ENCODE measurements at places on chromosomes 7 and 10.

DNA sequence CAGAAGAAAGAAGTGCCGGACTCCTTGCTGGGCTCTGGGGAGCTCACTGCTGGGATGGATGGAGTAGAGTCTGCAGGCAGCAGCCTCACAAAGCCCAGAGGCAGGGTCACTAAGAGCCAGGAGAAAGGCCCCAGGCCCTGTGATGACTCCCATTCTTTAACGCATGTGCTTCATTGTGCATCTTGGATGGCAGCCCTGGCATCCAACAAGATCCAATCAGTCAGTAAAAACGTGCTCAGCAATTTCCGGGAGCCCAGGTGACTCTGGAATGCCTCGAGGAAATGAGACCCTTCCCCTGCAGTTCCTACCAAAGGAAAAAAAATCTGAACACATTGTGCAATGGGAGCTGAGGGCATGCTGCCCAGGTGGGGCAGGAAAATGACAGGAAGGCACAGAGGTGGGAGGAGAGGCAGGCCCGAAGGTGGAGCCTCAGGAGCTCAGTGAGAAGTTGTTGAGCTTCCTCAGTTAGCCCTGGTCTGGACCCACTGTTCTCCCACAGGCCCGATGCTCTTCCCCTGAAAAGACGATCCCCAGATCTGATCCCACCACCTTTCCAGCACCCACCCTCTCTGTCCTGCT, 60.7 kb upstream of the TMEM72 start:
- DNase-seq, result no peak

DNA sequence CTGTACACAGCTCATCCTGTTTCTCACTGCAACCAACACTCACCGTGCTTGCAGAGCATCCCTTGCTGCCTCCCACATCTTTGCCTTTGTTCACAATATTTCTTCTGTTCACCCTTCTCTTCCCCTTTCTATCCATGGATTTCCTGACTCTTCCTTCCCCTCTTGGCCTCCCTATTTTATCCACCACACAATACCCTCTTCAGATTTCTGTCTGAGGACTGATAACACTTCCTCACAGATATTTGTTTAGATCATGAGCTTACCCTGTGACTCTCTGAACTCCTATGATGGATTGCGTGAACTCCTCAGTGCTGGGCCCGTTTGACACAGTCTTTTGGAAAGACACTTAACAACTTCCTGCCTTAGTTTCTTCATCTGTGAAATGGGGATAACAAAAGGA, 62.8 kb upstream of the GPR158 start:
- DNase-seq, result no peak

GRCh38 chr7:28088032-28088431, 92.6 kb downstream of the JAZF1 start:
- DNase-seq, result no peak

DNA sequence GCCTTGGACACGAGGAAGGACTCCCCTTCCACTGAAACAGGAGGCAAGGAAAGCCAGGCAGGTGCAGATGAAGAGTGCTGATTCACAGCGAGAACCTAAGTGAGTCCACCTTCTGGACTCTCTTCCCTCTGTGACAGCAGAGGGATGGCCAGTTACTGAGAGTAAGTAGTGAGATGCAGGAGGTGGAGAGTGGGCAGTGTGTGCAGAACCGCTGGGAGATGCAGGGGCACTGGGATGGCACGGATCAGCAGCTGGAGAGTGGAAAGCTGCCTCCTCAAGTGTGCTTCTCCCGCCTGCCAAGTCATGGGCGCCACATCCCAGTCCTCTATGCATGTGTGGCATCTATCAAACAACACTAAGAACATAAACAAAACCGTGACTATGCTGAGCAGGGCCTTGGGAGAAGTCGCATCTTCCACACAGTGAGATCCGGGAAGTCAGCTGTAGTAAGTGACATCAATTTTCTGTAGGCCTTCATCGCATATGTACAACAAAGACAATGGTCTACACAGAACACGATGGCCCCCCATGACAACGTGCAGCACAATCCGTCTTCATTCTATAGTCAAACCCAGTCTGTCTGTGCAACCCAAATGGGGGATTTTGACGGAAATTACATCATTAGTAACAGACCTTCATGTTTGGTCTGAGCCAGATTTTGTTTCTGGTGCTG, 217.4 kb upstream of the KLF14 start:
- no peak for DNase-seq
